Endothelial cell of coronary artery (primary cell): ENCODE measurements at places on chromosomes 1 and 21. TPM values are rescaled to one million over a fixed set of nuclear protein-coding genes. Genes with fewer than 3 reads are reported as not detected.

The CGN gene
- 0.09 and 0.45 TPM in 2 replicates for total RNA-seq

The NBPF4 gene
- total RNA-seq, result not detected in 2 replicates

The LDLRAP1 gene
- 11.4 and 14.7 TPM in 2 replicates for total RNA-seq

The LCE3D gene
- total RNA-seq, result not detected in 2 replicates

The NMNAT2 gene
- 0.45 and 0.47 TPM in 2 replicates for total RNA-seq

The CD247 gene
- 0.09 TPM in 2 replicates for total RNA-seq
